ENCODE measurements at places on chromosomes 13 and 19. TPM values are rescaled to one million over a fixed set of nuclear protein-coding genes. Genes with fewer than 3 reads are reported as not detected.

GRCh38 chr13:80802946-80803345 is 462.0 kb upstream of the SPRY2 start:
- DNase-seq: no peak

DNA sequence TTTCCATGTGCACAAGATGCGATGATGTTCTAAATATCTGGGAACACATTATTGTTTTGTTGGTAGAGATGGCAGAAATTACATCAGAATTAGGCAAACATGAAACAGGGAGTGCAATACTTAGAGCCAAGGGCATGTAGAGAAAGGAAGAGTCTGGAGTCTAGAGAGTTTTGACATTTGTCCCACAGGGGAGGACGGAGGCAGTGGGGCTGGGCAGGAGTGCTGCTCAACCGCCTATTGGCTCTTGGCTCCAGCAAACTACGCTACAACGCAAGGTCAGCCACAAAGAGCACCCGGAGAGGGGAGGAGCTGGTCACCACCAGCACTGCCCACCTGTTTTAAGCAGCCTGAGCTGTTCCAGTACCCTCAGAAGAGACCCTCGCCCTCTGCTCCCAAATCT is 108.3 kb downstream of the ABCC4 start:
- DNase-seq: no peak

PDX1 gene
- not detected for total RNA-seq

KCNN4 gene
- 3.3 TPM for total RNA-seq

CBY2 gene
- not detected for total RNA-seq
